Adipocyte (in vitro differentiated cells): ENCODE measurements at places on chromosomes 6 and 20.

GRCh38 chr6:48139818-48140614 is 29.0 kb upstream of the PTCHD4 start:
- DNase-seq = peak; percentile 21

- no peak for DNase-seq
Measured at GRCh38 chr6:24052590-24052961, 73.4 kb upstream of the NRSN1 start.

DNA sequence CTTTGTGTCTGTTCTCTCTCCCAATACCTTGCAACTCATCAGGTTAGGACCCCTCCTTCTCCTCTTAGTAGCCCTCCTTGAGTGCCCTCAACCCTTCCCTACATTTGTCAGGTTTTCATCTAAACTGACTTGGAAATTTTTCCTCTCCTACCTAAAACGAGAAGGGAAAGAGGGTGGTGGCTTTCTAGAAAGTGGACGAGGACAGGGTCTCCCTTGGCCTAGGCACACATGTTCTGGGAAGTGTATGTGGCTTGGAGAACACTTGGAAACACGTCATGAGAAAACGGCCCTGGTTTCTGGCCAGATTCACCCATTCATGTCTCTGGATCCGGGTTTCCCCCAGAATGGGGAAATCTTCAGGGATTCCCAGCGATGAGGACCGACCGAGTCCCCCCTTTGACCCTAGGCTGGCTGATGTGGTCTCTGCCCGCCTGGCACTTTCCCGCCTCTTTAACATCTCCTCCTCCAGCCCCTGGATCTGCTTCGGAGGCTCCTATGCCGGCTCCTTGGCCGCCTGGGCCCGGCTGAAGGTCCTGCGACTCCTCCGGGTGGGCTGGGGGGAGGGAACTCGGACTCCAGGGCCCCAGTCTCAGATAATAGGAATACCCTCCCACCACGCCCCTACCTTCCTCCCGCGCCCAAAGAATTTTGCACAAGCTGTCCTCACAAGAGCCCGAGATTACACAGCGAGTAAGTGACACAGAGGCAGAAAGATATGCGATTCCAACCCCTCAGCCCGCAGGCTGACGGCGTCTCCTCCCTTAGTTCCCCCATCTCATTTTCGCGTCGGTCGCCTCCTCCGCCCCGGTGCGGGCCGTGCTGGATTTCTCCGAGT is 3.0 kb downstream of the PRSS16 start:
- no peak for DNase-seq

GRCh38 chr6:100446115-100447080 is 18.3 kb downstream of the SIM1 start:
- no peak for DNase-seq

- DNase-seq = no peak
Measured at GRCh38 chr20:64160526-64161355, 3.5 kb upstream of the MYT1 start.

DNA sequence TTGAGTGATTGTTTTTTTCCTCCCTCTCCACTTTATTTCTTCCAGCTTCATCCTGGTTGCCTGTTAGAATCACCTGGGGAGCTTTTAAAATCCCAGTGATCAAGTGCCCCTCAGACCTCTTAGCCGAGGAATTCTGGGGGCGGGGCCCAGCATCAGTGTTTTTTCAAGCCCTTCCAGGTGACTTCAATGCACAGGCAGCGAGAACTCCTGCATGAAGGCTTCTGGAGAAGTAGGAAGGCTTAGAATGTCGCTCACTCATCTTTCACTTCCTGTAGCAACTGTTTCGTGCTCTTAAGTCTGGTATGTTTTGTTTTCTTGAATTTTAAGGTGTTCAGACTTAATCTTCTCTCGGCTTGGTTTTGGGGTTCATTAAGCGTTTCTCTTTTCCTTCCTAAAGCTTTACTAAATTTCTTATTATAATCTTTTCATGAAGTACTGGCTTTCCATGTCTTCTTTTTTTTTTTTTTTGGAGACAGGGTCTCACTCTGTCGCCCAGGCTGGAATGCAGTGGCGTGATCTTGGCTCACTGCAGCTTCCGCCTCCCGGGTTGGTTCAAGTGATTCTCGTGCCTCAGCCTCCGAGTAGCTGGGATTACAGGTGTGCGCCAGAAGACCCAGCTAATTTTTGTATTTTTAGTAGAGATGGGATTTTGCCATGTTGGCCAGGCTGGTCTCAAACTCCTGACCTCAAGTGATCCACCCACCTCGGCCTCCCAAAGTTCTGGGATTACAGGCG is 30.9 kb upstream of the TULP1 start:
- no peak for DNase-seq

- DNase-seq = no peak
Measured at GRCh38 chr6:157538168-157538567, 157.2 kb downstream of the ZDHHC14 start.

GRCh38 chr6:110395221-110395620 is 20.2 kb downstream of the DDO start:
- DNase-seq = no peak

- DNase-seq = no peak
Measured at GRCh38 chr20:58140787-58141425, 87.5 kb downstream of the ANKRD60 start.

DNA sequence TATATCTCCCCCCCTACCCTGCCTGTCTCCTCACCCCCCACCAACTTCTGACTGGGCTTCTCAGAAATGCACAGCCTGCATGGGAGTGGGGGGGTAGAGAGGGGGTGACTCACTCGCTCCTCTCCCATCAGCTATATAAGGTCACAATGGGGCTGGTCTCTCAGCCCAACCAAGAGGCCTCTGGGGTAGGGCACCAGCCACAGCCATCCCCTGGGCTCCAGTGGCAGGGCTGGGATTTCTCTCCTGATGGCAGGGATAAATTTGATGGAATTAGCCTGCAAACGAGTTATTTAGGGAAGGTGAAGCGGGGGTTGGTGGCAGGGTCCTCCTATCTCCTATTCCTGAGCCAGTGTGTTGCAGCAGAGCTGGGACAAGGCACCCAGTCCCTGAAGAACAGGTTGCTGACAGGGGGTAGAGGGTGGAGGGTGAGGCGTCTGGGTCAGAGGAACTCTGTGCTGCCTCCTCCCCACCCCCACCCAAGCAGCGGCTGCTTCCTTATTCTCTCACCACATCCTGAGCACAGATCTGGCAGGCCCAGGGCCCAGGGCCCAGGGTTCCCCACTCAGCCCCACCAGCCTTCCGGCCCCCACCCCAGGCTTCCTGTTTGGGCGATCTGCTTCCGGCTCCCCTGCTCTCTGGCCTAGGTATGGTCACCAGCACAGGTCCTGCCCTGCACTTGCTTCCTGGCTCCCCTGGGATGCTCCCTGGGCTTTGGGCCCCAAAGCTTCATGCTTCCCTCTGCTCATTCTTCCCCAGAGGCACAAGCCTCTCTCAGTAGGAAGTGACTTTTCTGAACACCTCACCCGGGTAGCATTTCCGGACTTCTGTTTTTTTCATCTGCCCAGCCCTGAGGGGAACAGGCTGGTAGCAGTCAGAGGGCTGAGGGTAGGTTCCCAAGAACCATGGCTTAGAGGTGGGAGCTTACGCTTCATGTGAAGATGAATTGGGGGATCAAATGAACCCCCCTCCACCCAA is 4.0 kb downstream of the PPP1R18 start:
- peak; percentile 89 for DNase-seq

- DNase-seq = peak; percentile 83
Measured at GRCh38 chr6:121549736-121550135, 114.3 kb downstream of the GJA1 start.

DNA sequence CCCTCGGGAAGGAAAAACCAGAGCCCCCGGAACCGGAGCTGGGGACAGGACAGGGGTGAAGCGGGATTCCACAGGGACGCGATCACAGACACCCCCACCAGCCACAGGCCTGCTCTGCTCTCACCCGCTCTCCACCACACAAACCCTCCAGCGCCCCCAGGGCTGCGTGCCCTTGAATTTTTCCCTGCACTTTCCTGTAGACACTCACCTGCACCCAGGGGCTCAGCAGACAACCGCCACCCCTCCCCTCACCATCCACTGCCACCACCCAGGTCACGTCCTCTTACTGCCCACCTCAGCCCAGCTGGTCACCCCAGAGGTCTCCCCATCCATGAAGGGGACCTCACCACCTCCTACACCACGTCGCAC is 631 bp downstream of the ULBP2 start:
- DNase-seq = no peak

DNA sequence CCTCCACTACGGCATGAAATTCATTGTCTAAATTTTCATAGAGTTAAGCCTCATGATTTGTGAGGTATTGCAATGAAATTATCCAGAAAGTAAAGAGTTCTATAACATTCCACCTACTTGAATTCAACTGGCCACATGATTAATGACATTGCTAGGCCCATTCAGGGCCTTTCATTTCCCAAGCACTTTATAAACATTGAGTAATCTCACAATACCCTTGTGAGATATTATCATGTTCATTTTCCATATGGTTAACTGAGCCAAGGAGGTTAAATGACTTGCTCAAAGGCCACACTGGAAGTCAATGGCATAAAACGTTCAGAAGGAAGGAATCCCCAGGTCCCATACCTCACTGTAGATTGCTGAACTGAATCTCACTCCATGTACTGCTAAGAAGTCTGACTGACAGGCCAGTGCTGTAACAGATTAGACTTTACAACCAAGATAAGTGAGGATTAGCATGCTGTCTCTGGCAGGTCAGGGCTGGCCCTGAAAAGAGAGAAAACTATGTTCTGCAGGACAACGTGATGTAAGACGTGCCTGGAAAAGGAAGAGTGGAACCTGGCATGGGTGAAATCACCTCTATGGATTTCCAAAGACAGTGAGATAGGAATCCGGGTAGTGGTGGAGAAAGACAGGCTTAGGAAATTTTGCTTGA is 75.9 kb upstream of the SPACA1 start:
- DNase-seq = no peak
